ENCODE measurements at places on chromosomes 5 and 9.
A peak's percentile ranks its signal among the peaks of the same experiment; 100 is the strongest.

- H3K4me1 ChIP-seq: no peaks in the 10 kb centered on the region
- H3K27me3 ChIP-seq: no peaks in the 10 kb centered on the region
- no peak for DNase-seq
- H3K4me3 ChIP-seq: no peak overlapping the region
- H3K27ac ChIP-seq: no peak overlapping the region
Observed at GRCh38 chr5:33227247-33227646, 213.5 kb upstream of the TARS1 start.

GRCh38 chr5:173629628-173630027 is 13.2 kb upstream of the BOD1 start:
- H3K4me3 ChIP-seq: no peak overlapping the region
- DNase-seq: no peak
- no peaks in the 10 kb centered on the region for H3K4me1 ChIP-seq
- H3K36me3 ChIP-seq: no peaks in the 10 kb centered on the region

- H3K27ac ChIP-seq: no peak overlapping the region
- peaks cover 17% of the 10 kb centered on the region for H3K4me1 ChIP-seq
- no peak overlapping the region for H3K4me3 ChIP-seq
- no peaks in the 10 kb centered on the region for H3K36me3 ChIP-seq
- no peaks in the 10 kb centered on the region for H3K27me3 ChIP-seq
Observed at GRCh38 chr5:91207248-91207647, 175.9 kb downstream of the ARRDC3 start.

- no peaks in the 10 kb centered on the region for H3K27me3 ChIP-seq
- DNase-seq: no peak
- H3K4me3 ChIP-seq: no peak overlapping the region
- no peak overlapping the region for H3K27ac ChIP-seq
- no peaks in the 10 kb centered on the region for H3K36me3 ChIP-seq
Observed at GRCh38 chr5:67858471-67859031, 357.0 kb upstream of the PIK3R1 start.

- no peak overlapping the region for H3K4me3 ChIP-seq
- no peaks in the 10 kb centered on the region for H3K36me3 ChIP-seq
- H3K4me1 ChIP-seq: no peaks in the 10 kb centered on the region
- no peak overlapping the region for H3K27ac ChIP-seq
Observed at GRCh38 chr9:120369608-120370220, 210.3 kb downstream of the CDK5RAP2 start.

DNA sequence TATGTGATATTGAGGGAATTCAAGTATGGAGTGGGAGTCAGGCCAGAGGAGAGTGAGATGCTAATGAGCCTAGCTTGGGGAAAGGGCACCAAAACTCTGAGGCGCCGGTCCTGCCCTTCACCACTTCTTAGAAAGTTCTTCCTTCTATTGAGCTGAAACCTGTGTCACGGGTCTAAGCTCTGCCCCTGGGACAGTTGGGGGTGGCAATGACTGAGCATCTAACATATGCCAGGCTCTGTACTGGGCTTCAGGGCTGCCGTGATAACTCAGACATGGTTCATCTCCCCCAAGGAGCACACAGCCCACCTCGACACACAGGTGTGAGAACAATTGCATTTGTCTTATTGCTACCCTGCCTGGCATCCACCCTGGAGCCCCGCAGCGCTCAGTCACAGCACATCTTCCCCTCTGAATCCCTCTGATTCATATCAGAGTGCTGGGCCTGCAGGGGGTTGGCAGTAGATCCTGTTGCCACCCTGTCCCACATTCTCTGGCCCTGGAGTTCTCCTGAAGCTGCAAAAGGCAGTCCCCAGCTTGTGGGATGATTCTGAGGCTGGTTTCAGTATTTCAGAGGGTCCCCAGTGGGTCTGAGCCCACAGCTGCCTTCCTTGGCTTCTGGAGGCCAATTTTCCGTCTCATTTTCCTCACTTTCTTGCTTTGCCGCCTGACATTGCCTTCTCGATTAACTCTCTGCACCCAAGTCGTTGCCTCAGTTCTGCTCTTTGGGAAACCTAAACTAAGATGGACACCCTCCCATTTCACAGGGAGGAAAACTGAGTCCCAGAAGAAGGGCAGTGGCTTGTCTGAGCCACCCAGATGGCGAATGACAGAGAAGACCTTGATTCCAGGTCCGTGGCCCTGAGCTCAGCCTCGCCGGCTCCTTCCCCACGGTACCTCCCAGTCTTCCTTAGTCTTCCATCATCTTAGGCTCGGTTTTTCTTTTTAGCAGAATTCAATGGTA is 42.5 kb downstream of the ALG2 start:
- peaks cover under 1% of the 10 kb centered on the region for H3K4me1 ChIP-seq
- no peak overlapping the region for H3K4me3 ChIP-seq
- no peak overlapping the region for H3K27ac ChIP-seq
- no peaks in the 10 kb centered on the region for H3K36me3 ChIP-seq
- no peaks in the 10 kb centered on the region for H3K27me3 ChIP-seq
- no peak for DNase-seq

DNA sequence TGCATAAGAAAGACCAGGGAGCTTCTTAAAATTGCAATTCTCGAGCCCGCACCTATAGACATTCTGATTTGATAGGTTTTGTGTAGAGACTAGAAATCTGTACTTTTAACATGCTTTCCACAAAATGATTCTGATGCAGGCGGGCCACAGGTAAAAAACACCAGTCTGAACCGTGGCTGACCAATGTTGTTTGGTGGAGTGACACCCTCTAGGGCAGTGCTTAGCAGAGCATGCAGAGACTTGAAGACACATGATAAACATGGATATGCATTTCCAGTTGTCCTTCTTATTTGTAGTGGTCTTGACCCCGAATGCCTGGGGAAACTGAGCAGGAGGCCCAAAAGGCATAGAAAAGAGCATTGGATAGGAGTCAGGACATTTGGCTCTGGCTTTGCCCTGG is 10.5 kb upstream of the COL15A1 start:
- no peaks in the 10 kb centered on the region for H3K27me3 ChIP-seq
- no peaks in the 10 kb centered on the region for H3K36me3 ChIP-seq
- H3K27ac ChIP-seq: no peak overlapping the region
- DNase-seq: no peak

DNA sequence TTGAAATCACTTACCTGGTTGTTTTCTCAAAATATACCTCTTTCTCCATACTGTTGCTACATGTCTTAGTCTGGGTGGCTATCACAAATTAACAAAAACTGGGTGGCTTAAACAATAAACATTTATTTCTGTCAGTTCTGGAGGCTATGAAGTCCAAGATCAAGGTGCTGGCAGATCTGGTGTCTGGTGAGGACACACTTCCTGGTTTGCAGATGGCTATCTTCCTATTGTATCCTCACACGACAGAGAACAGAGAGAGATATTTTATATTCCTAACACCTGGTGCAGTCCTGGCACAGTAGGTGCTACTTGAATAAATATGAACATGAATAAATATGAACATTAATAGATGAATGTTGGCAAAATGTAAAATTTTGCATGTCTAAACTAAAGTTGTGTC is 164.3 kb upstream of the ACOT12 start:
- no peak for DNase-seq
- no peaks in the 10 kb centered on the region for H3K27me3 ChIP-seq
- H3K4me1 ChIP-seq: peaks cover 23% of the 10 kb centered on the region
- H3K36me3 ChIP-seq: no peaks in the 10 kb centered on the region

DNA sequence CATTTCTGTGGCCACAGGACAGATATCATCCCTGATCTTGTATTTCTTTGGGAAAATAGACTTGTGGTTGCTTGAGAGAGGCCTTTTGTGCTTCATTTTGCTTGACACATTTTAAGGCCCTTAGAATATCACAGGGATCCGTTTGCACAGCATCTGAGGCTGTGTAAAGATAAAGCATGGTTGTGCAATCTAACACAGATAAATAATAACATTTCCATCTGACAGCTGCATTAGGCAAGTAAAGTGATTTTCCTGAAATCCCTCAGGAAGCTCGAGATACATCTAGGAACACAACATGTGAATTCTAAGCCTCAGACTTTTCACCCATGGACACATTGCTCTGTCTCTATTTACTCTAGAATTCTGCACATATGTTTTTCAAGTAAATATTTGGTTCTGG is 212.8 kb upstream of the ADAMTSL1 start:
- H3K27ac ChIP-seq: no peak overlapping the region
- no peak overlapping the region for H3K4me3 ChIP-seq
- no peaks in the 10 kb centered on the region for H3K4me1 ChIP-seq
- no peaks in the 10 kb centered on the region for H3K36me3 ChIP-seq

- no peak overlapping the region for H3K4me3 ChIP-seq
- no peak overlapping the region for H3K27ac ChIP-seq
- no peaks in the 10 kb centered on the region for H3K27me3 ChIP-seq
- no peaks in the 10 kb centered on the region for H3K36me3 ChIP-seq
- DNase-seq: no peak
Observed at GRCh38 chr9:135513351-135513846, 7.8 kb upstream of the LCN1 start.

GRCh38 chr5:82917584-82917983 is 159.6 kb downstream of the TMEM167A start:
- H3K27me3 ChIP-seq: no peaks in the 10 kb centered on the region
- no peak overlapping the region for H3K27ac ChIP-seq
- no peaks in the 10 kb centered on the region for H3K36me3 ChIP-seq
- DNase-seq: no peak
- H3K4me3 ChIP-seq: no peak overlapping the region
- no peaks in the 10 kb centered on the region for H3K4me1 ChIP-seq

DNA sequence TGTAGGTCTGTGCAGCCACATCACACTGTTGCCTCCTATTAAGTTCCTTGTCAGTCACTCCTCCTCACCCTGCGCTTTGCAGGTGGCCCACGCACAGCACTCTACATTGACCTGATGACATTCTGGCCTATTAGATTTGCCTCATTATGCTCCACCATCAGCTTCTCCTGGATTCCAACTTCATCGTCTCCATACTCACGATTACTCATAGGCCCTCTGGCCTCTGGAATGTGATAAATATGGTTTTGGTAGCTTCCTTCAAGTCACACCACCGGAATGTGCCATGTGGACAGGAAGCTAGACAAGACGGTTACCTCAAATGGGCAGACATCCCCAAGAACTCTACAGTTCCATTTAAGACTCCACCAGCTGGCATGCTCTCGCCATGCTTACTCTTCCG is 158.0 kb upstream of the LHFPL2 start:
- no peaks in the 10 kb centered on the region for H3K36me3 ChIP-seq
- no peaks in the 10 kb centered on the region for H3K27me3 ChIP-seq
- no peak overlapping the region for H3K4me3 ChIP-seq
- H3K27ac ChIP-seq: no peak overlapping the region
- H3K4me1 ChIP-seq: peaks cover 7% of the 10 kb centered on the region
- no peak for DNase-seq

DNA sequence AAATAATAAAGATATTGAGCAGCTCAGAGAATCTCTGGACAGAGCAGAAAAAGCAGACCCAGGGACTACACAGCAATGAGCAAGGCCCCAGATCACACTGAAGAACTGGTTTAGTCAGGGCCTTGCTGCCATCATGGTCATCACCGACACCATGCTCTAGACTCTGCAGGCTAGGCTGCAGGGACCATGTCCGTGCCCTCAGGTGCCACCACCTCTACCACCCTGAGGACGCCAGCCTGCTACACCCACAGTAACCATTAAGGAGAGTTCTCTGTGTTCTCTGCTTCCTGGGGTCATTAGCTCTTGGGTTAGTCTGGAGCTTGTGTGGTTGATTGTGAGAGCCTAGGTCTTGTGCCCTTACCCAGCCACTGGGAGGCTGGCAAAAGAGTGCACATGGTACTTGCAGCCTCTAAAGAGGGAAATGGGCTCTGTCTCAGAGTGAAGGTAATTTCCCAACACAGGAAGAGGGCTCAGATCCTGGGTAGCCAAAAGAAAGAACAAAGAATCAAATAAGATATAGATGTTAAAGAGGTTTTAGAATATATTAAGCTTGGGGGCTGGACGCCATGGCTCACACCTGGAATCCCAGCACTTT is 31.9 kb upstream of the JADE2 start:
- no peaks in the 10 kb centered on the region for H3K36me3 ChIP-seq
- DNase-seq: no peak
- no peaks in the 10 kb centered on the region for H3K27me3 ChIP-seq
- H3K4me1 ChIP-seq: no peaks in the 10 kb centered on the region

DNA sequence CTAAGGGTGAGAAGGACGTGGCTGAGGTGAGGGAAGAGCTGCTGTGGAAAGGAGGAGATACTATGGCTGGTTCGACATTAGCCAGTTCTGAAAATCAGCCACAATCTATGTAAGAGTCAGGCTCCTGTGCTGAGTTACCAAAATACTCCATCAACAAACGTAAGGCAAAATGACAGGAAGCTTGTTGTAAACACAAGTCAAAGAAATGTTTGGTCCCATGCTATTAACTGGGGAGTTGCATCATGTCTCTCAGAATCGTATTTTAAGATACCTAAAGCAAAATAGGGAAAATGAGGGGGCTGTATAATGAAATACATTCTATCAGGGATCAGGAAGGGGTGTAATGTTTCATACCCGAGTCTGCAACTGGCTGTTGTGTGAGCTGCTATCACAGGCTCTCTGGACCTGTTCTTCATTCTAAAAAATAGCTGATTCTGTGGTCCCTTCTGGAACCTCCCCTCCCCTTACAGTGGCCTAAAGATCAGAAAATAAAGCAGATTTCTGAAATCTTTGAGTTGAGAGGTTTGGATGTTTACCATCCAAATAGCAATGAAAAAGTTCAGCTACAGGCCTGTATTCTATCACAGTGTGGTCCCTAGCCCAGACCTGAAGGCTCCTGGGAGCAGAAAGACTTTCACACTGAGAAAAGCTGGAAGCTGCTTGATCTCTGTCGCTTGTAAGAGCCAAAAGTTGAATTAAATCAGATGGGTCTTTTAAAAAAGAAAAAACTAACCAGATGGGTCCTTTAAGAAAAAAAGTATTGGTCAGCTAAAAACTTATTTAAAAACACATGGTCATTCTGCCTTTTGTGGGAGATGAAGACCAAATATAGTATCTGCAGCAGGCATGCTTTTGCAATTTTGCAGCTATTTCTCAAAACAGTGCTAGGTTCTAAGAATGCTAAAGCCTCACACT is 97.8 kb upstream of the SMC5 start:
- no peak overlapping the region for H3K4me3 ChIP-seq
- peaks cover 33% of the 10 kb centered on the region for H3K4me1 ChIP-seq
- peak overlapping the region; percentile 60 for H3K27ac ChIP-seq
- no peaks in the 10 kb centered on the region for H3K27me3 ChIP-seq
- H3K36me3 ChIP-seq: no peaks in the 10 kb centered on the region
- DNase-seq: no peak

DNA sequence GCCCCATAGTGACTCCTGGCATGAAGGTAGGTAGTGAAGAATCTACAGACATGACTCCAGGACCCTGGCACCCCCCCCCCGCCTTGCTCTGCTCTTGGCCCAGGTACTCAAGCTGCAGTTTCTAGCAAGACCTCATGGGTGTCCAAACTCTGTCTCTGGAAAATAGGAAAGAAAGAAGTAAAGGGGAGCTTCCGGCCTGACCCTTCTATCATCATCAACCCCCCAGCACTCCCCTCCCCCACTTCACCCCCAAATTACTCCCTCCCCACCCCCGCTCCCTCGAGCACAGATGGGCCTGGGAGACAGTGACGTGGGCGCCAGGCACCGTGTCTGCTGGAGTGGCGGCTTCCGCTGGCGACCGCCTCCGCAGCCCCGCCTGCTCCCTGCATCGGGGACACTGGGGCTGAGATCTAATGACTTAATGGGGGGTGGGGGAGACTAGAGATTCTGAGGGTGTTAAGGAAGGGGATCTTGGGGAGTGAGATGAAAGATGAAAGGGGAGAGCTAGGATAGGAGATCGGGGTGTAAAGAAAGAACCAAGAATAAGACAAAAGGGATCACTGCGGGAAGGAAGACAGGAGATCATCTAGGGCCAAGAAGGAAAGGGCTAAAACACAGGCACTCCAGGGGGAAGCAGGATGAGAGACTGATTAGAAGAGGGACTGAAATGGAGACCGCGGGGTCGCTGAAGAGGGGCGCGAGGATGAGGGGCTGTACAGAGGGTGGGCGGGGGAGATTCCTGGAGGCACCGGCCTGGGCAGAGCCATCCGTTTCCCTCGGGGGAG is 1.1 kb upstream of the DNAJB5 start:
- peaks cover 39% of the 10 kb centered on the region for H3K4me1 ChIP-seq
- peak overlapping the region; percentile 63 for H3K27ac ChIP-seq
- peak; percentile 77 for DNase-seq
- no peaks in the 10 kb centered on the region for H3K27me3 ChIP-seq
- H3K36me3 ChIP-seq: no peaks in the 10 kb centered on the region

All from vagina (tissue), 2 donors.